Calu3 (cell line): ENCODE measurements at places on chromosomes 6 and 20. TPM values are rescaled to one million over a fixed set of nuclear protein-coding genes. Genes with fewer than 3 reads are reported as not detected.
A peak's percentile ranks its signal among the peaks of the same experiment; 100 is the strongest.

Gene ERVFRD-1
- not detected in 2 replicates for total RNA-seq

DNA sequence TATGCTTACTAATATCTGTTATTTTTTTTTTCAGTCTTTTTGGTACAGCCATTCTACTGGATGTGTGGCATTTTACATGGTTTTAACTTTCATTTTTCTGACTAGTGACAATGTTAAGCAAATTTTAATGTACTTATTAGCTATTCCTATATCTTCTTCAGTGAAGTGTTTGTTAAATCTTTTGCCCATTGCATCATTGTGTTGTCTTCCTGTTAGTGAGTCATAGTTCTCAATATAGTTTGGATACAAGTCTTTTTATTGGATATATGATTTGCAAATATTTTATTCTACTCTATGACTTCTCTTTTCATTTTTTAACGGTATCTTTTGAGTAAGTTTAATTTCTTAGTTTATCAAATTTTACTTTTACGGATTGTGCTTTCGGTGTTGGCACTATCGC, 519.4 kb downstream of the CDKAL1 start:
- DNase-seq, result no peak

Gene ETV7
- total RNA-seq, result 2.6 and 8.7 TPM in 2 replicates

Gene GINS1
- total RNA-seq, result 9.6 and 10.3 TPM in 2 replicates

DNA sequence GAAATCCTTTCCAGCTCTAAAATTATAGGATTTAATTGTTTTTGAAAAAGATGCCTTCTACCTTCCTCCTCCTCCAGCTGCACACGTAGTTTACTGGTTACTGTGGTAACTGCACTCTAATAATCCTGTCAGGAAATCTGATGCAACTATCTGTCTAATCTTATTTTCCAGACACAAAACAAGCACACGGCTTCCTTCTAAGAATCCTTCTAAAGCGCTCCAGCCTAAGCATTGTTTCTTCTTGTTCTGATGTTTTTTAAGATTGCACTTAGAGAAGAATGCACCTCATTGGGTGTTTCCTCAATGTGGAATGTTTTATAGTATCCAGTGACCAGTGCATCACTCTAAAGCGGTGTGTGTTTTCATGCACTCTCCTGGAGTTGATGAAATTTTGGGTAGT, 63.6 kb downstream of the CARMIL1 start:
- DNase-seq, result no peak

DNA sequence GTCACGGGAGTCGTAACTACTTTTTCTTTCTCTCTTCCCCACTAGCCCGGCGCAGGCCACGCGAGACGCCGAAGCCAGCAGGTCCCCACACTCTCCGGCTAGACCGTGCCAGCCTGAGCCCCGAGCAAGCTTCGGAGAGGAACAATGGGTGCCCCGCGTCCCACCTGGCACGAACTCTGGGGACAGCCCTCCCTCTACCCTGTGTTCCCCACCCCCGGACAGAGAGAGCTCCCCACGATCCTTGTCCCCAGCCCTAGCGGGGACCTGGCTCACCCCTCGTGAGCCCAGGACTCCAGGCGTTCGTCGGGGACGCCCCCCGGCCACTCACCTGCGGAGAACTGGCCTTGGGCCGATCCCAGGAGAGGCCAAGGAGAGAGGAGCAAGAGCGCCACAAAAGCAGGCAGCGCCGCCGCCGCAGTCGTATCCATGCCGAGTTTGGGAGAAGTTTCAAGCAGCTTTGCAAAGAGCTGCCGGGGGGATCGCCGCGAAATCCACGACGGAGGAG, 416 bp downstream of the PTPRK start:
- DNase-seq, result no peak

DNA sequence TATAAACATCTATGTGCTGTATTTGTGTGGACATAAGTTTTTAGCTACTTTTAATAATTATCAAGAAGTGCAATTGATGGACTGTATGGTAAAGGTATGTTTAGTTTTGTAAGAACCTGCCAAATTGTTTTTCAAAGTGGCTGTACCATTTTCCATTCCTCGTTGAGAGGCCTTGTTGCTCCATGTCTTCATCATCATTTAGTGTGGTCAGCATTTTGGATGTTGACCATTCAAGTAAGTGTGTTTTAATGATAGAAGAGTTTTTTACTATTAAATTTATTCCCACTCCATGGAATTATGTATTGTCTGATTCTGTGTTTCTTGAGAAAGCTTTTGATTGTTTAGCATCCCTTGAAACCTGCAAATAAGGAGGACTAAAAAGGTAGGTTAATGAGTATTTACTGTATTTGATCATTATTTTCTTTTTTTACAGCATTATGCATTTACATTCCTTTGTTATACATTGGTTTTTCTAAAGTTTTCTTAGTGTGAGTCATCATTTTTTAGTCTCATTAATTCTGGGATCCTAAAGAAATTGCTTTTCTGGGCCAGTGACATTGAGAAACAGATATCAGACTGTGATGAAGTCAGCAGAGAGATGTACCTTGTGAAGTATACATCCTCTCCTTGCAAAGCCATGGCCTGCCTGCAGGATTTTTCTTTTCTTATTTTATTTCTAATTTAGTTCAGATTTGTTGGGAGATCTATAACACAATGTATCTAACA, 312.8 kb upstream of the PTCHD4 start:
- no peak for DNase-seq

GRCh38 chr20:6920991-6921613, 153.6 kb downstream of the BMP2 start:
- peak; percentile 4 for DNase-seq

DNA sequence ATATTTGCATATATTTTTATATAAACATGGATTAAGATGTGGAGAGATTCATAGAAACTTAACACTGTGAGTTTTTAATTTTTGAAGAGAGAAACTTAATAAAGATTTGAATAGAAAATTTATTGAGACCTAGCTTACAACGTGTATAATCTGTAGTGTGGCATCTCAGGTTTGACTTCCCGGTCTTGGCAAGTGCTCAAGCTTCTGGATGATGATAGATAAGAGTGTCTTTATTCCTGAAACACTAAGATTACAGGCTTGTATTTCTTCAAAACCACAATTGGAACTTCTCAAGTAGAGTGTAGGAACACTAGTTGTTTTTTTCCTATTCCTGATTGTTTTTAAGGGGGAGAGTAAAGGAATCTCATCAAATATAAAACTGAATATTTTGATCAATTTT, 64.6 kb upstream of the NOTCH4 start:
- no peak for DNase-seq

- DNase-seq, result no peak
Observed at GRCh38 chr6:7621761-7622160, 31.8 kb downstream of the SNRNP48 start.

DNA sequence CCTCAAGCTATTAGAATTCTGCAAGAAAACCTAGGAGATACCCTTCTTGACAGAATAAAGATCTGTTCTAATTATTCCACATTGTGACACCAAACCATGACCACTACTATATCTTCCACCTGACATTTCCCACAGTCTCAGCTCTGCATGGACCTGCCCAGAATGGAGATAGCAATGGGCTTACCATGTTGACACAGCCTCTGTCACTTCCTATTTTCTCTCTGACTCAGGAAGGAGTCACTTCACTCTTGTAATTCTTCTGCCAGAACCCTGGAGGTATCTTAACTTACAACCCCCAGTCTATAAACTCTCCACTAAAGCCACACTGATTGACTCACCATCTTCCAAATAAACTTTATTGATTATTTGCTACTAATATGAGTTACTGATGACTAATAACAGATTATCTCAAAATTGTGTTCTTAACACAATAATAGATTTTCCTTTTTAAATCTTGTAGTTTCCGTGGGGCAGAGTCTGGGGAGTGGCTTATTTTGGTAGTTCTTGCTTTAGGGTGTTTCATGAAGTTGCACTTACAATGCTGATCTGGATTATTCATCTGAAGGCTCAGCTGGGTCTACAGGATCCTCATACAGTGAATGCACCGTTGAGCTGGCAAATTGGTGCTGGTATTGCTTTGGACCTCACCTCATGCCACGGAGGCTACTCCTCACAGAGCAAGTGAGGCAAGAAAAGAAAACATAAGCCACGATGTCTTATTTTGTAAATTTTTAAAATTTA, 869.9 kb downstream of the KIF16B start:
- DNase-seq, result peak; percentile 0

DNA sequence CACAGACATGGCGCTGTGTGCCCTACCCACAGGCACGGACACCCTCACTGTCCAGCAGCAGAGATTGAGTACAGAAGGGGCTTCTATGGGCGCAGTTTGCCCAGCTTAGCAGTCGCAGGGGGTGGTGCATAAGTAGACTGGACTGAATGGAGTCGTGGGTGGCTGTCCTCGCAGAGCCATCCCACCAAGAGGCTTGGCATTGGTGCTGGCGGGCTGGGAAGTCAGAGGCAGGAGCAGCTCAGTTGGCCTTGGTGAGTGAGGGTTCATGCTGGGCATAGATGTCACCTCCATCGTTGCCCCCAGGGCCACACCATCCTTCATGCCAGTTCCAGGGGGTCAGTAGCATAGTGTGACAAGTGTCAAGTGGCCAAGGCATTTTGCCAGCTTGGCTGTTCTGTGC, 25.2 kb downstream of the SUMO4 start:
- DNase-seq, result no peak

Gene TRIM10
- 1.8 and 2.7 TPM in 2 replicates for total RNA-seq

Gene UNC93A
- total RNA-seq, result not detected in 2 replicates

DNA sequence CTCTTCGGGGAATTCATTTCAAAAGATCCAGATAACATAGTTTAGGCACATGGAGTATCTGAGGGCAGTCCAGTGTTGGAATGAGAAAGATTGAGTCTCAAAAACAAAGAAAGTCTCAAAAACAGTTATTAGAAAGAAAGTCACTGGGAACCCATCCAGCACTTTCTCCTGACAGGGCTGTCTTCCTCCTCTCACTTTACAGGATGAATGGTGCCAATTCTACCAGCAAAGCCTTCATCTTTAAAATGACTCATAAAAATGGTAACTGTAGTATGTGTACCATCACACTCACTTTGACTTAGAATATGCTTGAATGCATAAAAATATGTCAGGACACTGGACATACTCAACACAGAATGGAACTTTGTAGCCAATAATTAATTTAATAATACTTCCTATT, 71.3 kb downstream of the SLC22A3 start:
- DNase-seq, result no peak

Gene SLC2A10
- total RNA-seq, result 24.0 and 24.9 TPM in 2 replicates
